Central memory CD4-positive, alpha-beta T cell (primary cell): ENCODE measurements at places on chromosomes 1 and 21.

DNA sequence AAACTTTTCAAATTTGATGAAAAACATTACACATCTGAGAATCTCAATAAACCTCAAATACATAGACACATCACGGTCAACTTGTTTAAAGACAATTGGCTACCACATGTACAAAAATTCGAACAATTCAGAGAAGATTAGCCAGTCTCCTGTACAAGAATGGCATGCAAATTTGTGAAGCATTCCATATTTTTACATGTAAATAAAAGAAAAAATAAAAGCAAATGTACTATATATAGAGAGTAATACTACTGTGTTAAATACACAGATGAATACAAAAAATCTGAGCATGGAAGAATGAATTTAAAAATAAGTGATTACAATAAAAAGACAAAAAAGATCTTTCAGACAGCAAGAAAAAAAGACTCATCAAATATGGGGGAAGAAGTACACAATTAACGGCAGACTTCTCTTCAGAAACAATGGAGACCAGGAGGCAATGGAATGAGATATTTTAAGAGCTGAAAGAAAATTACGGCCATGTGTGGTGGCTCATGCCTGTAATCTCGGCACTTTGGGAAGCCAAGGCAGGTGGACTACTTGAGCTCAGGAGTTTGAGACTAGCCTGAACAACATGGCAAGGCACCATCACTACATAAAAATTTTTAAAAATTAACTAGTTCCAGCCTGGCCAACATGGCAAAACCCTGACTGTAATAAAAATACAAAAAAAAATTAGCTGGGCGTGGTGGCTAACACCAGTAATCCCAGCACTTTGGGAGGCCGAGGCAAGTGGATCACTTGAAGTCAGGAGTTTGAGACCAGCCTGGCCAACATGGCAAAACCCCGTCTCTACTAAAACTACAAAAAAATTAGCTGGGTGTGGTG, 23.2 kb downstream of the HAX1 start:
- DNase-seq = no peak

DNA sequence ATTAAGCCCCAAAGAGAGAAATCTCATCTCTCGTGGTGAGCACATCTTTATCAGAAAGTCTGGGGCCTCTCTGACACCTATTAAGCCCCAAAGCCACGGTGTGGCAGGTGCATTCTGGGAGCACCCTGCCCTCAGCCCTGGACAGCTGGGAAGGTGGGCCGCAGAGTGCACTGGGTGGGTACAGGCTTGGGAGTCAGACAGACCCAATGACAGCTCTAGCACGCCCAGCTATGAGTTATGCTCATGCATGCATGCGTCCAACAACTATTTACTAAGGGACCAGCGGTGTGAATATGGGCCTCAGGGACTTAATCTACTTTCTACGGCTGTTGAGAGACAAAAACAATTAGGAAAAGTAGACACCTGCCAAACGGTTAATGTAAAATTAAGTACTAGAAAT, 46.6 kb downstream of the SLC66A1 start:
- DNase-seq = no peak

- DNase-seq = no peak
Observed at GRCh38 chr1:208233546-208233945, 10.6 kb downstream of the PLXNA2 start.

GRCh38 chr1:101136739-101137138, 100.1 kb upstream of the S1PR1 start:
- DNase-seq = peak; percentile 17

DNA sequence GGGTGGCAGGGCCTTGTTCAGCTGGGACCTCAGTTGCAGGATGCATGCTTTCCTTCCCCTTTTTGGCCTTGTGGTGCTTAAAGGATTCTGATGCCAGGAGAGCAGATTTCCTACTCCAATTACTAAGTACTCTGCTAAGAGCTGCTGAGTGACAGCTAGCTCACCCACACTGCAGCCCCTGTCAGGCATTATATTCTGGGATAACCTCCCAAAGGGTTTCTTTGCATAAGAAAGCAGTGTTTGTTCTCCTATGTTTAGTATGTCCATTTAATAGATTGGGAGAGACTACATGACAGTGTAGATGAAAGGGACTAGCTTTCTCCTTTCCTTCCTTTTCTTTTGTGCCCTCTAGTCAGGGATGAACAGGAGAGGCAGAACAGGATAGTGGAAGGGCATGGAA, 100.7 kb downstream of the FAM78B start:
- DNase-seq = no peak

GRCh38 chr1:238061967-238062613, 171.4 kb upstream of the ZP4 start:
- DNase-seq = no peak
